ENCODE measurements at places on chromosomes 5 and 9.

DNA sequence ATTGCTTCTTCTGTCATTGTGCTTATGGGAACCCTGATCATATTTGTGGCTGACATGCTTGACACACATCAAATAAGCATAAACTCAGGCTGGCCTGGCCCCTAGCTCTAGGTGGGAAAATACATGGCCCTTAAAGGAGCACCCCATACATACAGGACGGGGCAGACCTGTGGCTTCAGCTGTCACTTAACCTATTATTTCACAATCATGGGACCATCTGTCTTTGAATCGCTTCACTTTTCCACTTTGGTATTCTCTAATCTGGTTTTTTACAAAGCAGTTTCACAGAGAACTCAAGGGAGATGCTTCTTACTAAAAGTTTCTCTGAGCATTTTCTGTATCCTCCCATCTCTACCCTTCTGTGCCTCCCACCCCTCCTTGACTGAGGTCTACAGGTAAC lies 34.6 kb upstream of the LRRTM2 start:
- no peak for DNase-seq

- no peak for DNase-seq
Measured at GRCh38 chr5:21681911-21682310, 1171.2 kb downstream of the CDH12 start.

DNA sequence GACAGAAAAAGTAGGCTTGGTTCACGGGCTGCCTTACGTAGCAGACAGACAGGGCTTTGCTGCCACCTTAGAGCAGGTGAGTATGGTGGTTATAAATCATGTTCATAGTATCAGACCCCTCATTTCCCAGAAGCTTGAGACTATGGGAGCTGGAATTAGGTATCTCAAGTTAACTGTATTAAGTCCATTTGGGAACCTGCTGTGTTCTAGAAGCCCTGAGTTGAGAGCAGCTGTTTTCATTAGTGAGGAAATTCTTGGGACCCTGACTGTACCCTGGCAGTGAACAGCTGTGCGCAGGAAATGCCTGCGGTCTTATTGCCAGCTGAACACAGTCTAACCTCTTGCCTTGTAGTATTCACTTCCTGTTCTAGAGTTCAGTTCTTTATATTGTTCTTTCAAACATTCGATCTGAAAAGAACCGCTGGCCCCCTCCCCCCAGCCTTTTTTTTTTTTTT lies 29.8 kb downstream of the UGCG start:
- peak; percentile 67 for DNase-seq

- DNase-seq = no peak
Measured at GRCh38 chr9:135552698-135553171, 6.8 kb downstream of the OBP2A start.

GRCh38 chr9:116172216-116172615 lies 18.6 kb downstream of the PAPPA start:
- no peak for DNase-seq

DNA sequence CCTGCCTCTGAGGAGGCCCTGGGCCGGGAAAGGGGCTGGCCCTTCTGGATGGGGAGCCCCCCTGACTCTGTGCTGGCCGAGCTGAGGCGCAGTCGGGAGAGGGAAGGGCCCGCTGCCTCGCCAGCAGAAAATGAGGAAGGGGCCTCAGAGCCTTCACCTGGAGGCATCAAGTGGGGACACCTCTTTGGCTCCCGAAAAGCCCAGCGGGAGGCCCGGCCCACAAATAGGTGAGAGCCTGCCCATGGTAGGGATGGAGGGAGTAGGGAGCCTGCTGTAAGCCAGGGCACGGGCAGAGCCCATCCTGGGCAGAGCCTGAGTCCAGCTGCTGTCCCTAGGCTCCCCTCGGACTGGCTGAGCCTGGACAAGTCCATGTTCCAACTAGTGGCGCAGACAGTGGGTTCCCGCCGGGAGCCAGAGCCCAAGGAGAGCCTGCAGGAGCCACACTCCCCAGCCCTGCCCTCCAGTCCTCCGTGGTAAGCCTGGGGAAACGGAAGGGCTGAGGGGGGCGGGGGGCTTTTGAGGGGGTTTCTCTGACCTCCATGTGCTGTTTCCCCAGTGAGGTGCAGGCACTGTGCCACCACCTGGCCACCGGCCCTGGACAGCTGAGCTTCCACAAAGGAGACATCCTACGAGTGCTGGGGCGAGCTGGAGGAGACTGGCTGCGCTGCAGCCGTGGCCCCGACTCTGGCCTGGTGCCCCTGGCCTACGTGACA lies 44.3 kb upstream of the TESK1 start:
- no peak for DNase-seq

DNA sequence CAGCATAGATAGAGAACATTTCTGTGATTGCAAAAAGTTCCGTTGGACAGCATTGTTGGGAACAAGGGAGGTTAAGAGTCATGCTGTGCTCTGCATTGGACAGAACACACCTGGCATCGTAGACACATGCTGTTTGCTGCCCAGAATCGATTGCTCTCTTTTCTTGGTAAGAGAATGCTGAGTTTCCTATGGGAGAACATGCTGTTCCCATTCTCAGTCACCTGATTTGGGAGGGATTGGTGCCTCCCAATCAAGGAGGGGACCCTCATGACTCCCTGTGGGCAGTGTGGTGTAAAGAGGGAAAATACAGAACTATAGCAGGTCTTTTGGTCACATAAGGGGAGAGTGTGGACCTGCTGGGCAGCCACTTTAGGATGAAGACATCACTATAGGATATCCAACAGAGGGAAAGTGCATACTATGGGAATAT lies 555.4 kb upstream of the CLINT1 start:
- DNase-seq = no peak

GRCh38 chr9:129473523-129474244 lies 147.2 kb downstream of the C9orf50 start:
- DNase-seq = no peak

DNA sequence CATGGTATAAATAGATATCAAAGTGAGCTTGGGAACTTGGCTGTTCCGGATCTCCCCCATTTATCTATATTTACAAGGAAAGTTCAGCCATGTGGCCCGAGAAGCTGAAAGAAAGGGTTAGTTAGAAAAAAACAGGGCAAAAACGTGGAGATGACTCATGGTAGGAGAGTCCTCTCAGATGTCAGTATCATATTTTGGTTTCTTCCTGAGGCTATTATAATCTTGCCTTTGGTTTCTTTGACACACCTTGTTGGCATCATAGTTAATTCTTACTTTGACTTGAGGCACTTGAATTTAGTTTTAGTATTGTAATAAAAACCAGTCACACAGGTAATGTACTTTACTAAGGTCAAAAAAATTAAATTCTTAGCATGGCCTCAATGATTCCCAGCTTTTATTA lies 59.9 kb downstream of the GABRA6 start:
- DNase-seq = no peak

DNA sequence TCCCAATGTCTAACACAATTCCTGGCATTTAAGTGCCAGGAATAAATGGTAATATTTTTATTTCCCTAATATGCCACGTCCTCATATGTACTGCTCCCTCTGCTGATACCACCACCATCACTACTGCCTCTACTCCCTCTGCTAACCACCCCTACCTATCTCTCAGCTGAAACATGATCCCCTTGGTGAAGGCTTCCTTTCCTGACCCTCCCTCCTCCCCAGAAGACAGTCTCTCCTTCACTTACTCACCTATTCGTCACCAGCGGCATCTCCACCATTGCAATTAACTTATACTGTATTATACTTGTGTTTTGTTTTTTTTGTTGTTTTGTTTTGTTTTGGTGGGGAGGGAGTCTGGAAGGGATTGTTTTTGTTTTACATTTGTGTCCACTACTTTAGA lies 4.8 kb downstream of the DENND1A start:
- no peak for DNase-seq

GRCh38 chr9:120438836-120439546 lies 141.0 kb downstream of the CDK5RAP2 start:
- DNase-seq = no peak

DNA sequence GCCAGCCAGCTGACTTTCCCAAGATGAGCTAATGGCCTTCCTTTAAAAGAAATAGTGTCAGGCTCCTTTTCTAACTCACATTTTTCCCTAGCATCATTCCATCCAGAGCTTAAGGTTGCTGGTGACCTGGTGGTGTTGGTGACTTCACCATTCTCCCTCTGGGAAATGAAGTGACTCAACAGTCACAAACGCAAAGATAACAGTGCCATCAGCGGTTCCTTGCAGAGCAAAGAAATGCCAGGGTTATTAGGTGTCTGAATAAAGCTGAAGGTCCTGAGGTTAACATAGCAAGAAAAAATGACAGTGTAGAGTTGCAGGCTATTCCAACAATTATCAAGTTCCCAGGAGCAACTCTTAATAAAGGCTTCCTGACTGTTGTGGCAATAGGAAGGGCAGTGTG lies 111.8 kb upstream of the SLC44A1 start:
- no peak for DNase-seq

DNA sequence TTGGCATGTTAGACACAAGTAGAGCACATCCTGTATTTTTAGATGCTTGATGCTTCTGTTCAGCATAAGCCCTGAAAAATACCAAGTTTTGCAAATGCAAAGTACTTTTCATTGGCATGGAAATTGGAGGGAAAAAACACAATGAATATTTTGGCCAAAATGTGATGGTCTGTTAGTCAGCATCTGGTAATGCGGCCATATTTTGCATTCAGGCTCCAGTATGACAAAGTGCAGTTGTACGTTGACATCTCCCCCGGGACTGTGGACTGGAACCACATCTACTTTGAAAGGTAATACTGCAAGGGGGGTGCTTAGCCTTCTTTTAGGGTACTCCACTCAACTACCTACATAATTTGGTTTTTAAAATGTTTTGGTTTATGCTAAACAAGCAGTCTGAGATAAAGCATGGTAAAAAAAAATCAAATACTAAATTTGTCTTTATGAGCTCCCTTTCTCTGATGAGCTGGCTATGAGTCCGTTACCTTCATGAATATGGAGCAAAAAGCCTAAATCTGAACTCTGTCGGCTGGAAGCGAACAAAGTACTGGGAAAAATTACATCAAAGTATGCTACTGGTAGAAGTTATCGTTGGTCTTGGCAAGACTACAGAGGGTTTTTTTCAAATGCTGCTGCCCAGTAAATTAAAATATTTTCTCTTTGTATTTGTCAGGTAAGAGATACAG lies 297.0 kb downstream of the ARHGEF28 start:
- no peak for DNase-seq

DNA sequence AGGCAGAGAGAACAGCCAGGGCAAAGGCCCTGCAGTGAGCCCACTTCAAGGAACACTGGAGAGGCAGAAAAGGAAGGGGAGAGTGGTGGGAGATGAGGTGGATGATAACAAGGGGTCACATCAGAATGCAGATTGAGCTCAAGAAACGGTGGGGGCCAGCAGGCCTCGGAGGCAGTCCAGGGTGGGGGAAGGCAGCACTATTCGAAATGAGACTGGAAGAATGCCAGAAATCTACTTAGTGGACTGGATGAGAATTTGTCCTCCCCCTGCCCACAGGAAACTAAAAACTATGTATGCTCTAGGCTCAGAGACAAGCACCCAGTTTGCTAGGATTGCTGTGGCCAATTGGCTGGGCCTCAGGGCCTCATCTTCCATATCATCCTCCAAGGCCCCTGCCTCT lies 148.7 kb downstream of the ADAMTS12 start:
- no peak for DNase-seq

- DNase-seq = no peak
Measured at GRCh38 chr9:90827181-90827871, 25.7 kb downstream of the SYK start.

GRCh38 chr9:131008563-131008908 lies 438 bp upstream of the LAMC3 start:
- DNase-seq = no peak

DNA sequence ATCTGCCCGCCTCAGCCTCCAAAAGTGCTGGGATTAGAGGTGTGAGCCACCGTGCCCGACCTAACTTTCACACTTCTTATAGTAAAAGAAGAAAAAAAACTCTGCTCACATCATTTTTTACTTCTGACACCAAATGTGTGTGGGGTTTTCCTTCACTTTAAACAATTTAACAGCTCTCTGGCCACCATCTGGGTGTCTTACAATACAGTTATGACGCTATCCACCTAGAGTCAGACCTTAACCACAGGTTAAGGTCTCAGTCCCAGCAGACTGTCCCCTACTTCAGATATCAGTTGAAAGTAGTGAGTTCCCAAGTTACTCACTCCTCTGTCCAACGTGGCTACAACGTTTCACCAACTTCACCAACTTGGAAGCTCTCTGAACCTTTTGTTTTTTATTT lies 15.4 kb upstream of the ATP6V1G1 start:
- no peak for DNase-seq

DNA sequence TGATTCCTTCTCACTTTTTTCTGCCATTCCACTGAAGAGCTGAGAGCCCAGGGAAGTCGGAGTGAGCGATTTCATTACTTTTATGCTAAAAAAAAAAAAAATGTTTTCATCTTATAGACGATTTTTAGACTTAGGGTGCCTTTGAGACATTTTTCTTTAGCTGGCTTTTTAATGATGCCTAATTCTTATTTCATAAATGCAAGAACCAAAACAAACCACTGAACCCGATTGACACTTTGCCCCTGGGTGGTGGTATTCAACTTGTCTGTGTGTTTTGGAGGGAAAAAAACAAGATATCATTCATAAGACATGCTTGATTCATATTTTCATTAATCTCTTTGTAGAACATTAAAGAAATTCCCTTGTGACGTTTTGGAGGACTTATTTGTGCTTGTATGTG lies 2.4 kb downstream of the TLE4 start:
- no peak for DNase-seq

DNA sequence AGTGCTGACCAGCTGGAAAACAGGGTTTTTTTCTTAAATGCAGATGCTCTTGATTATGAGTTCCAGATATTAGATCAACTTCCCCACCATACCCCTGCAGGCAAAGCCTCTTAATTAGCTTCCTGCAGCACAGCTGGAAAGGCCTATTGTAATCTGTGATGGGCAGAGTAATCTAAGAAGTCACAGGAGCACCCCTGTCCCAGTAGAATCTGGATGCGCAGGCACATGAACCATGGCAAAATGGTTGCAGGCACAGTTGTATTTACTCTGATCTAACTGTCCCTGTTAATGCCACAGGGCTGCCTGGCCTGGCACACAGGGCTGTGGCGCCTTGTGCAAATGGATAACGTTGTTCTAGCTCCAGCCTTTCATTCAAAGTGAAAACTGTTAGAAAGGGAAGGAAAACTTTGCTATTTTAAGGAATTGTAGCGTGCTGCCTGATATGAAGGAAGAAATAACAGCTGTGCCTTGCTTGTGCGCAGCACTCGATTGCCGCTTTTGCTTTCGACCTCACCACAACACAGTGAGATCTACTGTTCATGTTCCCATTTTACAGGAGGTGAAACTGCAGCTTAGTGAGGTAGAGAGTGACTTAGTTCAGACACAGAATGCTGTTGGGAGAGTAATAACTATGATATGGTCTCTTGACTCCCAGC lies 2.3 kb downstream of the TGFBI start:
- DNase-seq = no peak

All from natural killer cell treated with Interleukin-12 subunit alpha and Interleukin-12 subunit beta and Interleukin-15 and Interleukin-18, amount 100 ng/mL, for 72 hours (primary cell).